ENCODE measurements at places on chromosomes 3 and 15.

- DNase-seq = no peak
Measured at GRCh38 chr3:17831366-17831765, 88.9 kb upstream of the TBC1D5 start.

DNA sequence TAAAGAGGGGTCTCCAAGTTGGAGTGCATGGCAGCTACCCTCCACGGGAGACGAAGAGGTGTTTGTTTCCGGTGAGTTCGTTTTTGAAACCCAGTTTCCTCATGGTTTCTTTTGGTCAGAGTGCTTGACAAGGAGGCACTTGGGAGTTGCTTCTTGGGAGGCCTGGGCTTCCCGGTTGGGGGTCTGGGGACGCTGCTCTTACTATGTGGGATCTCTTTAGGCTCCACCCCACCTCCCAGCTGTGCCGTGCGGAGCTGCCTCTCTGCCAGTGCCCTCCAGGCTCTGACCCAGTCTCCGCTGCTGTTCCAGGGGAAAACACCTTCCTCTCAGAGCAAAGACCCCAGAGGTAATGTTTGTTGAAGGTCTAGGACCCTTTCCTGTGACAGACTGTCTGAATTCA lies 29.6 kb downstream of the KIF7 start:
- no peak for DNase-seq

GRCh38 chr3:127779747-127780146 lies 42.6 kb downstream of the MGLL start:
- no peak for DNase-seq

GRCh38 chr3:71062952-71063772 lies 520.4 kb downstream of the FOXP1 start:
- DNase-seq = no peak

DNA sequence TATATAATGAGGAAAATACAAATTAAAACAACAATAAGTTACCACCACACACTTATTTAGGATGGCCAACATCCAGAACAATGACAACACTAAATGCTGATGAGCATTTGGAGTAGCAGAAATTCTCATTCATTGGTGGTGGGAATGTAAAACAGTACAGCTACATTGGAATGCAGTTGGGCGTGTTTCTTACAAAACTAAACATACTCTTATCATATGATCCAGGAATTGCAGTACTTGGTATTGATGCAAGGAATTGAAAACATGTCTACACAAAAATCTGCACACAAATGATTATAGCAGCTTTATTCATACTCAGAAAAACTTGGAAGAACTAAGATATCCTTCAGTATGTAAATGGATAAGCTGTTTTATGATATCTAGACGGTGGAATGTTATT lies 594.2 kb downstream of the ZBBX start:
- no peak for DNase-seq

GRCh38 chr15:91021516-91022074 lies 799 bp downstream of the VPS33B start:
- no peak for DNase-seq

- no peak for DNase-seq
Measured at GRCh38 chr15:53836618-53837017, 77.2 kb upstream of the WDR72 start.

GRCh38 chr3:122609798-122610559 lies 32.5 kb downstream of the PARP15 start:
- DNase-seq = no peak

DNA sequence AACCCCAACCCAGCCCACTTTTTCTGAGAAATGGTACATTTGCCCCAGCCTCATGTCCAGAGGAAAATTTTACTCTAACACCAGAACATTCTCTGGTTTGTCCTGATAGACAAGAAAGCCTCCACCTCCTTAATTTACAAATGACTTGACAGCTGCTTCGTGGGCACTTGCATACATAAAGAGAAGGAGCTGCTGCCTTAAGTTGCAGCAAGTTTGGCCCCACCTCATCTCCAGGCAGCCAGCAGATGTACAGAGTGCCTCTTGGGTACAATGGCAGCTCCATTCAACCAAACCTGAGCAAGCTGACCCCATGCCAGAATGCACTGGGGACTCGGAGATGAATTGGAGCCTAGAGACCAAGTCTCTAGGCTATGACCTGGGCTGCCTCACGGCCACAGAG lies 6.2 kb upstream of the H1-8 start:
- no peak for DNase-seq

- no peak for DNase-seq
Measured at GRCh38 chr3:198113206-198114053, 153.4 kb downstream of the LMLN start.

DNA sequence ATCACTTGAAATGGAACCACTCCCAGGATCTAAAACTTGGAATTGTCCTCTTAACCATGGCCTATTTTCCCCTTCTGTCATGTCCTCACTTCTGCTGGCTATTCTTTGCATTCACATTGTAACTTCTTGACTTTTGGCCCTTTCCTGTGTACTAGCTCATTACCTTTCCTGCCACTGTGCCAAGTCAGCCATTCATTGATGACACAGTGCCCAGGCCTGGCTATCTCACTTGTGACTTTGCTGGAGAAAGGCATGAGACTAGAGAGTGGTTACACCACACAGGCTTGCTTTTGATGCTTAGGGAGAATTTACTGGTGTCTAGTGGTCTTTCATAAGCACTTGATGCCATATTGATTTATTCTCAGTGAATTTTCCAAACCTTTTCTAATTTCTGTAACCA lies 101.1 kb downstream of the NR1D2 start:
- DNase-seq = no peak

DNA sequence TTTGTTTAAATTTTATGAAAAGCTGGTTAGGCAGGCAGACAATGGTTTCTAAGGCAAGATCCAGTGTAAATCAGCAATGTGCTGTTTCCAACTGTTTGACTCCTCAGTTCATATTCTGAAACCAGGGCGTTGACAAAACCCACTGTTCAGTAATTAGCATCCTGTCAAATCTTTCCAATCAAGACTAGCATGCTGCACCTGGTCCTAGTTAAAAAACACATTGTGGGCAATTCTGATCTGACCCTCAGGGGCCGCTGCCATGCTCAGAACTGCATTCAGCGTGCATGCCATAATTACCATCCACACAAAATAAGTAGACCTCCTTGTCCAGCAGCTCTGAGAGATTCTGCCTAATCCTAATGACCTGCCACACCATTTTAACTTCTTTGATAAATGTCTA lies 20.9 kb upstream of the RBP1 start:
- no peak for DNase-seq

GRCh38 chr3:16286161-16286560 lies 21.1 kb downstream of the OXNAD1 start:
- no peak for DNase-seq

DNA sequence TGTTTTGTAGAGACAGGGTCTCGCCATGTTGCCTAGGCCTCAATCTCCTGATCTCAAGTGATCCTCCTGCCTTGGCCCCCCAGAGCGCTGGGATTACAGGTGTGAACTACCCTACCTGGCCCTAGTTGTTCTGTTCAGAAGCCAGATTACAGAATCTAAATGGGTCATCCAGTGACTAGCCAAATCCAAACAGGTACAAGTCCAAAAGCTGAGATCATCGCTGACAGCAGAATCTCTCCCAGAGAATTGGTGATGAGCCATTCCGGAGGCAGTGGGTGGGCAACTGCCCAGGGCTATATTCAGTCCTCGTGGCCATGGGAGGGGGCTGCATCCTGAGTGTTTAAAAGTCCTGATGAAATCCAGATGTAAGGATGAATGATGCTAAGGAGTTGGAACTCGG lies 47.5 kb upstream of the SEMA4B start:
- no peak for DNase-seq

- no peak for DNase-seq
Measured at GRCh38 chr3:39408493-39409372, 2.2 kb downstream of the RPSA start.

GRCh38 chr15:73464602-73465001 lies 21.6 kb downstream of the REC114 start:
- no peak for DNase-seq

- DNase-seq = no peak
Measured at GRCh38 chr3:2246873-2247648, 148.4 kb downstream of the CNTN4 start.
